ENCODE measurements at places on chromosomes 1 and 21.

GRCh38 chr1:89753761-89754160 is 67.1 kb upstream of the LRRC8D start:
- DNase-seq: no peak

GRCh38 chr21:27321791-27322190 is 354.9 kb upstream of the ADAMTS5 start:
- DNase-seq: no peak

- no peak for DNase-seq
Observed at GRCh38 chr1:226763905-226764264, 24.8 kb upstream of the ITPKB start.

- DNase-seq: no peak
Observed at GRCh38 chr21:18368205-18368604, 35.4 kb downstream of the TMPRSS15 start.

DNA sequence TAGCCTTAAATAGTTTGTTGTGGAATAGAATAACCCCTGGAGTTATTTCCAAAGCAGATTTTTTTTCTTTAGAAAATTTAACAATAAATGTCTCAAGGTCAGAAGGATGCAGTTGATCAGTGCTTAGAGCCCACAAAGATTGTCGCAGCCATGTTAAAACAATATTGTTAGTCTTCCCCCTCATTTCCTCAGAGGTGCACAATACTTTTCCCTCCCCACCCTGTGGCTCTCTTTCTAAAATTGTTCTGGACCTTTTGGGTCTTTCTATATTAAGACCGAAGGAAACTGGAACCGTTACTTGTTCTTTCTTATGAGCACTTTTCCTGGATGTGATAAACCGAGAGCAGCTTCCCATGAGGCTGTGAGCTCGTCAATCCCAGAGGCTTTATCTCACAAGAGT is 333.7 kb downstream of the HLX start:
- no peak for DNase-seq

GRCh38 chr1:47229886-47230691 is 1.9 kb downstream of the TAL1 start:
- DNase-seq: no peak

- DNase-seq: no peak
Observed at GRCh38 chr1:78348496-78349284, 142.1 kb upstream of the PTGFR start.

DNA sequence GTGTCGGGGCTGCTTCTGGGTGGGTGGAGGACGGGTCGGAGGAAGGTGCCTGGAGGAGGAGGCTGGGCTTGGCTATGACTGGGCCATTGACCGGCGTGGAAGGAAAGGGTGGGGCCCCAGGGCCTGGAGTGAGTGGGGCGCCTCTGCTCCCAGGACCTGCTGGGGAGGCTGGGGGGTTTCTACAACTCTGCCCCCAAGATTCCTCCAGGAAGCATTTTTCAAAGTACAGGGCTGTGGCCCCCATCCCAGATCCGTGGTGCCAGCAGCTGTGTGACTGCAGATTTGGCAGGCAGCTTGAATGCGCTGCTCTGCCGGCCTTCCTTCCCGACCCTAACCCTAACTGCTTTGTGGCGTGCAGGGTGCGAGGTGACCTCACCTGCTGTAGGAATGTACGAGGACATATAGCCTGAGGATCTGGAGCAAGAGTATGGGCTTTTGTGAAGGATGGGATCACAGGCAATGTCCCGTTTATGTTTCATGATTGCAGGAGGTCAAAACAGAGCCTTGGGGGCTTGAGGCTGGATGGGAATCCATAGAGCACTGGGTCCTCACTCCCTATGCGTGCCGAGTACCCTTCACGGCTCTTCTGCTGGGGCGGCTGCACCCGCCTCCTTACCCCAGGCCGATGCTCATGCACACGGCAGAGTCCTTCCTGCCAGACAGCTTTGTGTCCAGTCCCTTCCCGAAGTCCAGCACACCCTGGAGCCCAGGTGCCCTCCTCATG is 24.7 kb downstream of the TRPM2 start:
- no peak for DNase-seq

DNA sequence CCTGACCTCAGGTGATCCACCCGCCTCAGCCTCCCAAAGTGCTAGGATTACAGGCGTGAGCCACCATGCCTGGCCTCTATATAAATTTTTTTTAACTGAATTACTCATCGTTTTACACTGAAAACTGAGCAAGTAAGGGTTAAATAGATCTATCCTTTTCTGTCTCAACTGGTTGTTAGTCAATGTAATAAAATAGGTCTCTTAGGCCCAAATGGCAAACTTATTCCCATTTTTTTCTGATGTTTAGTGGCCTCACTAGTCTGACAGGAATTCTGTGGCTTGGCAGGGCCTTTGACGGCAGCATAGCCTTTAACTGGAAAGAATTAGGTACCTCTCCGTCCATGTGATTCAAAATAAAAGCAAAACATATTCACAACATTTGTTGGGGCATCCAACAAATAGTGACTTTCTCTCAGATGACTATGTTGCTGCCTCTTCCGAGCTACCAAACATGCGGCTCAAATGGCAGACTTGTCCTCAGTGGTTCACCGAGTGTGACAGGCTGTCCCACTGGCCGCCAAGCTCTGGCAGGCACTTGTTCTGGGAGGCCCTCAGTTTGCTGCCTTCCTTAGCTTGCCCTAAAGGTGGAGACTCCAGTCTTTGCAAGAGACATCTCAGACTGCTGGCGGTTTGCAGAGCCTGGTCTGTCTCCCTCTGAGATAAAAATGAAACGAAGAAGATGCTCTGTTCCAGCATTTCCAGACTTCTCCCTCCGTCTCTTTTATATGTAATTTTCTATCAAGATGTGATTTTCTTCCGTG is 17.4 kb downstream of the ATP1A4 start:
- DNase-seq: no peak

GRCh38 chr1:155182052-155182550 is 8.5 kb downstream of the TRIM46 start:
- DNase-seq: no peak

DNA sequence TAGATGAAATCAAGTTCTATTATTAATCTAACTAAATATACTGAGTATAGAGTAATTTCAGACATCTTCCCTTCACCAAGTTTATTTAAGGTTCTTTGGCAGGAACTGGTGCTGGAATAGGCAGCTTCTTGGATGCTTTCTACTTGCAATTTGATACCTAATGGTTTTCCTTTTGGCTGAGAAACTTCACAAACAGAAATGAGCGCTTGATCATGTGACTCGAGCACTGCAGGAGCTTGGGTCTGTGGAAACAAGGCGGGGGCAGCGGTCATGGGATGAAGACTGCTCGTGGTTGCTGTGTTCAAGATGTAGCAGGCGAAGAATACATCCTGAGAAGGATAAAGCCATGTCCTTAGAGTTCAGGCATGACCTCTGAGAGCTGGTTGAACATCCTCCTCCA is 136.8 kb downstream of the PTPRC start:
- no peak for DNase-seq

- no peak for DNase-seq
Observed at GRCh38 chr1:151164732-151165280, 896 bp downstream of the LYSMD1 start.

DNA sequence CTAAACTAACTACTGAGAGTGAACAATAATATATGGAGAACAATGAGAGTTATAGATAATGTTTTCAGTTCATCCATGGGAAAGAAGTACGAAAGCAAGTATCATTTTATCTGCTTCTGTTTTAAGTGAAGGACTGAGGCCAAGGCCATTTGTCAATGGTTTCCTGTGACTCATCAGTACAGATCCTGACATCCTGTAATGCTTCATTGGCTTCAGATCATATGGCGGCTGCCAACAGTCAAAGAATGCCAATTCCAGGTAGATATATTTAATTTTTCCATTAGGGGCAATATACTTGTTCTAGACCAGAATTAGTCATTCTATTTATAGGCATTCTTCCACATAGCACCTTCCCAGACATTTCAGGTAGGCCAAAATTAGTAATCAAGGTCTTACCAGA is 97.3 kb downstream of the USH2A start:
- no peak for DNase-seq

GRCh38 chr1:24605534-24606295 is 37.4 kb upstream of the SRRM1 start:
- no peak for DNase-seq

DNA sequence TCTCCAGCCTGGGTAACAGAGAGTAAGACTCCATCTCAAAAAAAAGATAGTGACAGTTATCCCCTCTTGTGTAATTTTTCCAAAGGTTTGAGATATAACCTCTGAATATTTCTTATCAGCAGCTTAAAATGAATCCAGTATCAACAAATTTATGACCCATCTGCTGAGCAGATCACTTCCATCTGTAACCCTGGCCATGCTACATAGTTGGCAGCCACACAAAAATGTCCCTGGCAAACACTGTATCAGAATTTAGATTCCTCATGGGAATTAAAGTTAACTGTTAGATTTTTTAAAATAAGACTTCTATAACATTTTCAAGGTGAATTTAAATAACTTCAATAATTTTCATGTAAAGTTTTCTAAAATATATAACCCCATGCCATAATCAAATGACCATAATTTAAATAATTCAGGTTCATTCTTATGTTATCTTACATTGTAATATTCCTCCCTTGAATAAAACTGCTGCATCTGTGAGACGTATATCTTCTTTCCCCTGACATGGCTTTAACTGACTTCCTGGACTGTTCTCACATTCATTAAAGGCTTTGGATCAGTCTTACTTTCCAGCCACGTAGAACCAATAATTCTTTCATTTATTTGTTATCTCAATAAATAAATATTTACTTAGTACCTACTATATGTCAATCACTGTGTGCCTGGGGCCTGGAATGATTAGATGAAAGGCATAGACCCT is 5.3 kb upstream of the PRPF38B start:
- no peak for DNase-seq

GRCh38 chr1:46655848-46656247 is 12.3 kb downstream of the ATPAF1 start:
- no peak for DNase-seq

DNA sequence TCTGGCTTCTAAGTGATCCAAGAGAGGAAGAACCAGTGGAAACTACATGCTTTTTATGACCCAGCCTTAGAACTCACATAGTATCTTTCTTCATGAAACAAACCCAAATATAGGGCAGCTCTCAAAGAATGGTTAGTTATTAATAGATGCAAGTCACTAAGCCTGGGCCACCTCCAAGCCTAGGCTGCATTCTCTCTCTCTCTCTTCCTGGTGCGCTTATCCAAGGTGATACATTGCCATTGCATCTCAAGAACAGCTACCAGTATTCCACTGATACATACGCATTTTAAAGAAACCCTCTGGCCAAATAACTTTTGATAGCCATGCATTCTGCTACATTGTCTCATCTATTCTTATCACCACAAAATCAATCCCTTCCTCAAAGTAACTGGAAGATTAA is 455.6 kb upstream of the ADGRL2 start:
- DNase-seq: no peak

GRCh38 chr1:23720256-23720995 is 22.8 kb upstream of the ELOA start:
- DNase-seq: no peak

DNA sequence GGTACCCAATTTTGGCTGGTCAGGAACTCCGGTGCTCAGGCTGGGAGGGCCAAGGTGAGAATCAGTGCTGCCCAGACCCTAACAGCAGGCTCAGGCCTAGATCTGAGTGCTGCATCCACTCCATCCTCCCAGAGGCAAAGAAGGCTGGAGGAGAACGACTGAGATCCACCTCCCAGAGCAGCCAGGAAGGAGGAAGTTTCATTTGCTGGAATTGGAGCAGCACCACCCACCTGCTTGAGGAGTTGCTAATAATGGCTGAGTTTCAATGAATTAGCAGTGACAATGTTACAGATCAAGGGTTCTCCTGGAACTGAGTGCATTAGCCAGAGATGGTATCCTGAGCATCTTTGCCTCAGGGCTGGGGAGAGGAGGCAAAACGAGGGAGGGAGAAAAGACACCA is 46.7 kb upstream of the KLHDC7A start:
- DNase-seq: no peak

- DNase-seq: no peak
Observed at GRCh38 chr1:70195342-70195741, 10.0 kb downstream of the LRRC40 start.

GRCh38 chr1:237748171-237748960 is 142.4 kb downstream of the ZP4 start:
- no peak for DNase-seq

- no peak for DNase-seq
Observed at GRCh38 chr1:2198571-2198970, 4.0 kb upstream of the FAAP20 start.

DNA sequence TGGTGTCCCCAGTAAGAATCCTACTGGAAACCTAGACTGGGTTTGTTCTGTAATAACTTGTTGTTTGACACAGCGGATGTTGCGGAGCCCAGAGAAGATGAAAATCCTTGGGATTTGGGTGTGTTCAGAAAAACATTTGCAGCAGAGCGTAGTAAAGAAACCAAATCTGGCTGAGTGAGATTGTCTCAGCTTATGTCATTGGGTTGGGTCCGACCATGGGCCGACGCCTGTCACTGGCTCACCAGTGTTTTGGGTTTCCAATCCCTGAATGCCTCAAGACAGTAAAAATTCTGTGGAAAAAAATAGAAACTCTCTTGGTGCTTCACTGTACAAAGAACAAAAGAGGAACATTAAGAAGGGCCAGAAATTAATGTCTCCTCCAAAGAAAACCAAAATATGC is 146.3 kb downstream of the TPR start:
- DNase-seq: no peak

GRCh38 chr21:41921021-41921420 is 32.8 kb downstream of the C2CD2 start:
- DNase-seq: no peak

- DNase-seq: no peak
Observed at GRCh38 chr1:153515504-153516394, 20.0 kb downstream of the S100A6 start.

DNA sequence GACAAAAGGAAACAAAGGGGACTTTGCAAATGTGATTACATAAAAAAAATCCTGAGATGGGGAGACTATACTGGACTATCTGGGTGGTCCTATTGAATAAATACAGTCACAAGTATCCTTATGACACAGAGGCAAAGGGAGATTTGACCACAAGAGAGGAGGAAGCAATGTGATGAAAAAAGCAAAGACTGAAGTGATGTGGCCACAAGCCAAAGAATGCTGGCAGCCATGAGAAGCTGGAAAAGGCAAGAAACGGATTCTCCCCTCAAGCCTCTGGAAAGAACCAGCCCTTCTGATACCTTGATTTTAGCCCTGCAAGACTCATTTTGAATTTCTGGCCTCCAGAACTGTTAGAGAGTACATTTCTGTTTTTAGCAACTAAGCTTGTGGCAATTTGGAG is 36.4 kb downstream of the OLFML2B start:
- no peak for DNase-seq

- no peak for DNase-seq
Observed at GRCh38 chr1:53288790-53289429, 39.0 kb downstream of the LRP8 start.

GRCh38 chr1:53811414-53811851 is 26.7 kb downstream of the NDC1 start:
- no peak for DNase-seq

- DNase-seq: no peak
Observed at GRCh38 chr1:226001963-226002666, 3.0 kb upstream of the SDE2 start.

All from SW 1271 (cell line).